ENCODE measurements at places on chromosomes 5 and 9.

GRCh38 chr9:127735530-127736185 lies 564 bp upstream of the TOR2A start:
- DNase-seq = no peak

DNA sequence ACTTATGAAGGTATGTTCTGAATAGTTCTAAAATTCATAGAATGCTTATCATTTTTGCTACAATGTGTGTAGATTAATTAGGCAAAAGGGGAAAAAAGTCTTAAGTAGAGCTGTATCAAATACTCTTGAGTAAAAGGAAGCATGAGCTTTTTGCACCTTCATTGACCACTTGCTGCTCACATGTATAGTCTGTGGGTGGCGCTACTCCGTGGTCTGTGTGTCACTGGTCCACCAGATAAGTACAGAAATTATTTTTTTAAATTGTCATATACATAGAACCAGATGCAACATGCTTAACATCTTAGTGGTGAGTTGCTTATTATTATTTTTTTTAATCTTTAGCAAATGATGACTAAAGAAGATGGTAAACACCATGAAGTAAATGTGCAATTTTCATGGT lies 130.2 kb downstream of the MAN2A1 start:
- DNase-seq = no peak

- no peak for DNase-seq
Measured at GRCh38 chr9:131467214-131467935, 35.3 kb upstream of the POMT1 start.

DNA sequence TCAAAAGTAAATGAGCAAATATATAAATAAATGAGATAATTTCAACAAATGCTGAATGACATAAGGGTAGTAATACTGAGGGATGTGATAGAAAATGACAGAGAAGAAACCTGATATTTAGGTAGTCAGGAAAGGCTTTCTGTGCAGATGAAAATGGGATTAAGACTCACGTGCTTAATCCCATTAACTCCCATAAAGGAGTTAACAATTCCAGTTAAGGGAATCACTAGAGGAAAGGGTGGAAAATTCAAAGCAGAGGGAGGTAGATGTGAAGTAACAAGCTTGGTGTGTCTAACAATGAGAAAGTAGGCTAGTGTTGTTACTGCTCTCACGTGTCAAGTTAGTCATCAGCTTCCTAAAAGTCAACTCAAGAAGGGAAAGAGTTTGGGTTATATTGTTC lies 90.5 kb upstream of the TRIM32 start:
- no peak for DNase-seq
